ENCODE measurements at places on chromosomes 1 and 21.

- DNase-seq: no peak
Measured at GRCh38 chr1:27623327-27624212, 11.4 kb downstream of the FGR start.

DNA sequence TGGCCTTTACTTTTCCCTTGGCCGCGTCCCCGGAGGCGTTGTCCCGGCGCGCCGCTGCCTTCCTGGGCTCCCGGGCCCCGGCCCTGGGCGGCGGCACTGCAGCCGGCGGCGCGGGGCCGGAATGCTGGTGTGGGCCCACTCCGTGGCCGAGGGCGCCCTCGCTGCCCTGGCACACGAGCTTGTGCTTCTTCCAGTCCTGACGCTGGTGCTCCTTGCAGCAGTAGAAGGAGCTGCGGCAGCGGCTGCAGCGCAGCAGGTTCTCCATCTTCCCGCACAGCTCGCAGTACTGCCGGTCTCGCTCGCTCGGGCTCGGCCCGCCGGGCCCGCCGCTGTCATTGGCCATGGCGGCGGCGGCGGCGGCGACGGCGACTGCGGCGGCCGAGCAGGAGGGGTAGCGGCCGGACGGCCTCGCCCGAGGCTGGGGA, 529 bp downstream of the EGLN1 start:
- DNase-seq: no peak

GRCh38 chr1:194215448-194215847, 1029.0 kb upstream of the B3GALT2 start:
- no peak for DNase-seq

GRCh38 chr1:119068427-119068826, 72.0 kb downstream of the WARS2 start:
- no peak for DNase-seq

DNA sequence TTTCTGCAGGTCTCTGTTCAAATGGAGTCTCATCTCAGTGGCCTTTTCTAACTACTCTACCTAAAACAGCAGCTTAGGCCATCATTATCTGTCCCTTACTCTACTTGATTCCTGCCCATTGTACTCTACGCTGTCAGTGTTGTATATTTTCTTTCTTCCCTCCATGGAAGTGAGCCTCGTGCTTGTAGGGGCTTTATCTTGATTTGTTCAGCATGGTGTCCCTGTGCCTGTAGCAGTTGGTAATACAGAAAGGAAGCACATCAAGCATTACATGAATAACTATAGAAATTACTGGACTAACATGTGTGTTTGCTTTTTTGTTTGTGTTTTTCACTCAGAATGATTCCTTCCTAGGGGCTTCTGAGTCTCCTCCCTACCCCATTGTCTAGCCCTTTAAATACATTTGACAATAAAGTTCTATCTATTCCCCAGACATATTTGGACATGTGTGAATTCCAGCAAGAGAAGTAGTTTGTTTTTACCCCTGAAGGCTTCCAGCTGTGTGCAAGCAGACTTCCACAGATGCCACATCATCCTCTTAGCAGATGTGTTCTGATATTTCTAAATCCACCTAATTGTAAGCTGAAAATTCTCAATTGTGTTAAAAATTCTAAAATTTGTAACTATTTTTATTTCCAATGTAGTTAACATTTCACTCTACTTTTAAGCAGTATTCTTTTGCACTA, 40.3 kb downstream of the PRMT2 start:
- DNase-seq: no peak

GRCh38 chr1:201946224-201946908, at the start of gene LMOD1:
Gene LMOD1, minus strand, starts transcription at chr1:201946548. Its CDS starts 208 bp downstream, at chr1:201946340.
- peak; percentile 49 for DNase-seq

- no peak for DNase-seq
Measured at GRCh38 chr1:16199157-16199501, 13.3 kb downstream of the ARHGEF19 start.

DNA sequence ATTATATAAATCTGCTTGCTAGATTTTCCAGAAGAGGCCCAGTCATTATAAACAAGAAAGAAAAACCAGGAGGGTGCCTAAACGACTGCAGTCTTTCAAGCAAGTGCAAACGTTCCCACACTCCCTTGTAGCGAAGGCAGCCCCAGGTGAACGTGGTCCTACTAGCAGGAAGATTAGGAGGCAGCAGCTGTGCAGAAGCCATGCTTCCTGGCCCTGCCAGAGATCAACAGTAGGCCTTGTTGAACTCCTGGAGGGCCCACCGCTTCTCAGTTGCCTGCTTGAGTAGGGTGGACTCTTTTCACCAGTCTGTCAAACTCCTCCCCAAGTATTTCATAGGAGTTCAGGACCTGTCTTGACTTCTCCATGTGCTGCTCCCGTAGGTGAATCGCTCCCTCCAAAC, 163.0 kb upstream of the GORAB start:
- DNase-seq: no peak

DNA sequence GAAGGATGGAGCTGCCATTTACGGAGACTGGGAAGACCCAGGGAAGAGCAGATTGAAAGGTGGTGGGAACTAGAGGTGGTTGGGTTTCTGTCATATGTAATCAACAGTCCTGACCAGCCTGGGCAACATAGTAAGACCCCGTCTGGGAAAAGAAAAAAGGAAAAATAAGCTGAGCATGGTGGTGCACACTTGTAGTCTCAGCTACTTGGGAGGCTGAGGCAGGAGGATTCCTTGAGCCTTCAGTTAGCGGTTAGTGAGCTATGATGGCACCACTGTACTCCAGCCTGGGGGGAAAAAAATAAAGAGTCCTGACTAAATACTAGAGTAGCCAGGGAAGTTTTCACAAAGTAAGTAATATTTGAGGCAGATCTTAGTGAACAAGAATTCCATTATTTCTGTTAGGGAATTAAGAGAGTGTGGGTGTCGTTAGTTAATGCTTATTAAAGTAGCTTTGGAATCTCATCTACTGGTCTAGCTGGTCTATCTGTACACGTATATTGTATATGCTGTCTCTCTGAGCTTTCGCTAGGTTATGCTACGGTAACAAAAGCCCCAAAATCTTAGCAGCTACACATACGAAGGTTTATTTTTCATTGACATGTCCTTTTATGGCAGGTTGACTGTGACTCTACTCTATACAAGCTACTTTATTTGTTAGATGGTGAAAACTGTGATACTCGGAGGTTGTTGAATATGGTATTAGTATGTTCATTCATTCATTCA, 4.4 kb downstream of the NBPF1 start:
- no peak for DNase-seq

DNA sequence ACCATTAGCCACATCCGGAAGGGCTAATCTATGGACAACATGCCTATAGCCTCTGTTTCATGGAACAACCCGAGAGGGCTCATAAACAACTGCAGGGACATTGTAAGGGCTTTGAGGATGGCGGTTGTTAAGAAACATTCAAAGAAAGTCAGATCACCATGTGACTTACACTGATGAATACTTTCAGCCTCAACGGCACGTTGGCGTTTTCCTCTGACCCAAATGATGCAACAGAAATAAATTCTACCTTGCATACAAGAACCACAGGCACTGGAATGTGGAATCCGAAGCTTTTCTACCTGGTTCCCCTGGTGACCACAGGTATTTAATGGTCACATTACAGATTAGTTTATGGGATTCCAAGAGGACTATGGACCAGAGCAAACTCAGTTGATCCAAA, 107.0 kb downstream of the CLIC6 start:
- no peak for DNase-seq

DNA sequence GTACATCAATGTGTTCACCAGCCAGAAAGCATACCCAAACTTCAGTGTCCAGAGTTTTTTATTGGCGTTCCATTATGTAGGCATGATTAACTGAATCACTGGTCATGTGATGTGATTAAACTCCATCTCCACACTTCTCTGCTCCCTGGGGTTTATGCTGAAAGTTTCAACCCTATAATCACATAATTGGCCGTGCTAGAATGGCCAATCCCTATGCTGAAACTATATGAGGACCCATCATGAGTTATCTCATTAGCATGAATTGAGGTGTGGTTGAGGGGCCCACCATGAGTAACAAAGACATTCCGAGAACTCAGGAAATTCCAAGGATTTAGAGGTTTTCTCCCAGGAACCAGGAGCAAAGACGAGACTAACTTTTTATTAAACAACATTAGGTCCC, 31.8 kb upstream of the FBXO28 start:
- DNase-seq: no peak

DNA sequence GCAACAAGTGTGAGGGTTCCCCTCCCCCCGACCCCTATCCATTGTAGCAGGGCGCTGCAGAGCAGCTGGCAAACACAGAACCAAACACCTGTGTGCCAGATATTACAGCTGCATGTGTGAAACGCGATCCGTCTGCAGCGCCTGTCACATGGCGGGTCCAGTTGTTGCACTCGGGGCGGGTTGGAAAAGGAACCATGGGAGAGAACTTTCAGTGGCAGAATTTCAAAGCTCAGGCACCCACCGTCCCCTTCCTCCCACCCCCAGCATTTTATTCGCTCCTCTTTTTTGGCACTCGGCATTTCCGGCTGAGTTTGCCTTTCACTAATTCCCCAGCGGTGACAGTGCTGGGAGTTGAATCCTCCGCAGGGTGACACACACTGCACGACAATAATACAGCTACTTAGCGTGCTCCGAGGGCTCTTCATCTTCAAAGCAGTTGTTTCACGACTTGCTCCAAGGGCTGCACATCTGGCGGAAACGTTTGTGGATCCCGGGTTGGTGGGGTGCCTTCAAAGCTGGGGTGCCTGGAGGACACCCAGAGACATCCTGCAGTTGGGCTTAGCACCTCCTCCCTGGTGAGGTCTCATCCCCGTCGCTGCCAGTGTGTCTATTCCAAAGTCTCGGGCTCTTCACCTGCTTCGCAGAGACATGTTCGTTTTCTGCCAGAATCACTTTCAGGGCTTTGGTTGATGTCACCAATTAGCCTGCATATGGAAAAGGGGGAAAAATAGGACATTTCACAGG, 180.7 kb downstream of the ZBTB18 start:
- DNase-seq: no peak

DNA sequence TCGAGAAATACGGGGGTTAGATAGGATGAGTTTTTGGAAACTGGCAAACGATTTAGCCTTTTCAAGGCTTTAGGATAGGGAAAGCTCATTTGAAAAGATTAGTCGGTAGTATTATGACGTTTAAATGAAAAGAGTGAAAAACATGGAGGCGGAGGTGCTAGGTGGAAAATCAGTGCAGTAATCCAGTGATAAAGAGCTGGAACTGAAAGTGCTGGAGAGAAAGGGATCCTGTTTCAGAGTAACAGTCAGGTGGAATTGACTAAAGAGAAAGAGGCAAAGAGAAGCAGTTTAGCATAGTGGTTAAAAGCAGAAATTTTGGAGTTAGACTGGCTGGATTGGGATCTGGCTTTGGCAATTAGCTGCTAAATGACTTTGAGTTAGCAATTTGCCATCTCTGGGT, 945 bp downstream of the WDR3 start:
- DNase-seq: no peak

GRCh38 chr1:24714859-24715520, 30.3 kb upstream of the CLIC4 start:
- DNase-seq: no peak

DNA sequence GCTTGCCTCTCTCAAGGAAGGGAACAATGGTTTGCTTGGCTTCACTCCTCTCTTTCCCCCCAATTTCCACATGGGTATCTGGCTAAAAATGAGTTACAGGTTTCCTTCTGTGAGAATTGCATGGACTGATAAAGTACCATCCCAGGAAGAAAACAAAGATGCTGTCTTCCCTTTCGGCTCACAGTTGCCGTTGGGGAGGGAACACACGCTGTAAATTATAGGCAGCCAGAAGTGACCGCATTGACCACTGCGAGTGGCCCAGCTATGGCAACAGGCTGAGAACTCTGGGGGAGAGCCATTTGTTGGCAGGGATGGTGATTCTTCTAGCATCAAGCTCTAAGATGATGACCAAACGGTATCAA, 2.9 kb downstream of the RUNX1 start:
- no peak for DNase-seq

DNA sequence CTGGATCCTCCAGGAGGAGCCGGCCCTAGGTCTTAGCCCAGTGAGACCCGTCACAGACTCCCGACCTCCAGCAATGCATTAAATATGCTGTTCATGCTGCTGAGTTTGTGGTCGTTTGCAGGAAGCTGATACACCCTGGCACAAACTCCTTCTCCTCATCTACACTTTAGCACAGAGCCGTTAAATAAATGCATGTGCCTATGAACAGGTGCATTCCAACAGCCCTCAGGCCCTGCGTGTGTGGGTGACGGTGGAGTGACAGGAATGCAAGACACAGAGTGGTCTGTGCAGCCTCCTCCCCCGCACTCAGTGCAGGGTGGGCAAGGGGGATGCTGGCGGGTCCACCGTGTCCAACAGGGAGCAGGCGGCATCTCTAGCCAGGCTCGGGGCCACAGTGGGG, 106.6 kb upstream of the TMPRSS2 start:
- DNase-seq: no peak

DNA sequence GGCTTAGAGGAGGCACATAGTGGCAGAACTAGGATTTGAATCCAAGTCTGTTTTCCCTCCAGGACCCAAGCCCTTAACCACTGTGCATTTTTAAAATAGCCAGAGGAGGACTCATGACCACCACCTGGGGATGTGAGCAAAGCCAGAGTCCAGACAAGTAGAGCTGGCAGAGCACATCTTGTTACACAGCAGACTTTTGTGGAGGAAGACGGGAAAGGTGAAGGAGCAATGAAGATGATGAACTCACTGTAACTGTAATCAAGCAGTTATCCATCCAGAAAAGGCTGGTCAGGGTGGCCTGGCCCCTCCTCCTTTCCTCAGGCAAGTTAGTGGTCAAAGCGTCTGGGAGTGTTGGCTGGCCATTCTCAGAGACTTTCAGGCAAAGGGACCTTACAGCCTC, 50.9 kb downstream of the SLC44A3 start:
- DNase-seq: no peak

- DNase-seq: no peak
Measured at GRCh38 chr1:81377406-81377805, 423.3 kb upstream of the ADGRL2 start.

GRCh38 chr1:75392278-75392677, 218.6 kb downstream of the SLC44A5 start:
- no peak for DNase-seq

GRCh38 chr1:12183095-12183794, 16.5 kb downstream of the TNFRSF1B start:
- DNase-seq: no peak

DNA sequence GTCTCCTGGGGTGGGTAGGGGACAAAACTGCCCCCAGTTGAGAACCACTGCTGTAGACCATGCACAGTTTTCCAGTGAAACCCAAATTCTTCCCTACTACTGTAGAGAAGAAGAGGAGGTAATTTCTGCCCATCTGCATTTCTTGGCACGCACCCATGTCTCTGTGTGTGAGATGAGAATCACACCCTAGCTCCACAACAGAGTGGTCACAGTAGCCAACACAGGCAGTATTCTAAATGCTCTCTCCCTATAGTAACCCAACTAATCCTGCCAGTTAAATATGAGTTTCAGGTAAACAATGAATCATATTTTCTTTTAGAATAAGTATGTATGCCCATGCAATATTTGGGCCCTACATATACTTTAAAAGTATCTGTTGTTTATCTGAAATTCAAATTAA, 1.2 kb upstream of the CAPN2 start:
- DNase-seq: no peak

Data from pulmonary artery endothelial cell (primary cell).